ENCODE measurements at places on chromosomes 16 and 17.

- DNase-seq: no peak
These were observed 4.0 kb downstream of the CDH15 start for GRCh38 chr16:89175280-89176146.

- DNase-seq: no peak
These were observed 1.4 kb upstream of the SPHK1 start for GRCh38 chr17:76382803-76383545.

GRCh38 chr17:1186214-1186820 is 6.5 kb upstream of the ABR start:
- no peak for DNase-seq

- no peak for DNase-seq
These were observed 45.2 kb downstream of the SIAH1 start for GRCh38 chr16:48340054-48340453.

GRCh38 chr17:27743281-27743885 is 56.9 kb downstream of the NOS2 start:
- no peak for DNase-seq

All from C1 segment of cervical spinal cord (tissue), 14 donors.